ENCODE measurements at places on chromosomes 6 and 20.
A peak's percentile ranks its signal among the peaks of the same experiment; 100 is the strongest.

- peak; percentile 21 for DNase-seq
Measured at GRCh38 chr20:51326201-51326819, 216.2 kb downstream of the NFATC2 start.

- DNase-seq: no peak
Measured at GRCh38 chr6:39269961-39270360, 40.7 kb upstream of the KCNK5 start.

- no peak for DNase-seq
Measured at GRCh38 chr6:8166156-8166555, 63.8 kb upstream of the EEF1E1 start.

- no peak for DNase-seq
Measured at GRCh38 chr20:63017076-63017825, 10.5 kb upstream of the BHLHE23 start.

DNA sequence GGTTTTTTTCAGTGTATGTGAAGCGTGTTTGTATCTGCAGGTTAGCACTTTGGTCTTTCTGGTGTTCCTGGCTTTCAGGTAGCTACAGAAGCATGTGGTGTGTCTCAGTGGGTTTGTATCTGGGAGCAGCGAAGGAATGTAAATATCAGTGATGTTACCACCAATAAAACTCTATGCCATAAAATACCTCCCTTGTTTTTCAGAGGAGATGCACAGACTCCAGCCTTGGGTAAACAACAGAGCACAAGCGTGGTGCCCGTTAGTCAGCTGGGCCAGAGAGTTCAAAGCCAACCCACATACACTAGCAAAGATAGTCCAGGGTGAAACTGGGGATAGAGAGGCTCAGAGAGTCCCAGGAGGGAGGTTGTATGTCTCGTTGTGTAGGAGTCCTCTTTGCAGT lies 393.8 kb downstream of the SMOC2 start:
- no peak for DNase-seq

- DNase-seq: no peak
Measured at GRCh38 chr6:3283641-3284435, 25.1 kb downstream of the PSMG4 start.

DNA sequence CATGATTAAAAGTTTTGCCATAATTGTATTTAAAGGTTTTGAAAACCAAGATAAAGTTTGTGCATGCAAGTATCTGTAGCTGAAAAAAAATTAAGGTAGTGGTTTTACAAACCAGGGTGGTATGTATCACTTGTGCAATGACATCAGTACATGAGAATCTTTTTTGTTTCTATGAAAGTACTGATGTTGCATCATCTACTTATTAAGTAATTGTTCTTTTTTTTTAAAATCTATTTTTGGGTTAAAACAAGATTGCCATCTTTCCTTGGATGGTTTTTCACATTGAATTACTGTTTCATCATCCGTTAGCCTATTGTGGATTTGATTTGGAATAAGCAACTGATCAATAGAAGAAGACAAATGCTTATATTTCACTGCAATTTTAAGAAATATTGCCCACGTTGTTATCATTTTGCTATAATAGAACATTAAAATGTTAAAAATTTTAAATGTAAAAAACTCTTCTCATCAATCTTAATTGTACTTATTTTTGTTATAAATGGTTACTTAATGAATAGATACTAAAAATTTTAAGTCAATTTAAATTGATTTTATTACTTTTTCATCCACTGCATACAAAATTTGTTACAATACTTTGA lies 39.8 kb upstream of the TAGAP start:
- DNase-seq: no peak

- DNase-seq: no peak
Measured at GRCh38 chr20:36407199-36407733, 101.1 kb downstream of the DLGAP4 start.

DNA sequence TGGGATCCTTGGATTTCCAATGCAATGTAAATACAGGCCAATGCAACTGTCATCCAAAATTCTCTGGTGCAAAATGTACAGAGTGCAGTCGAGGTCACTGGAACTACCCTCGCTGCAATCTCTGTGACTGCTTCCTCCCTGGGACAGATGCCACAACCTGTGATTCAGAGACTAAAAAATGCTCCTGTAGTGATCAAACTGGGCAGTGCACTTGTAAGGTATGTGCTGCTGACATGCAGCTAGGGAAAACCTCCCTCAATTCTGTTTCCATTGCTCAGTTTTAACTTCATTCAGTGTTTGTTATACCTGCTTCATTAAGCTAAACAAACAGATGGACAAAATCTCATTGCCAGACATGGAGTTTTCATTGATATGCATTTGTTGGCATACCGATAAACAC lies 397.1 kb downstream of the ARHGAP18 start:
- DNase-seq: no peak

- no peak for DNase-seq
Measured at GRCh38 chr20:32440758-32441078, 82.6 kb downstream of the ASXL1 start.

GRCh38 chr20:13229538-13229937 lies 8.5 kb downstream of the ISM1 start:
- no peak for DNase-seq

- DNase-seq: no peak
Measured at GRCh38 chr6:124203101-124203811, 399.6 kb downstream of the NKAIN2 start.

DNA sequence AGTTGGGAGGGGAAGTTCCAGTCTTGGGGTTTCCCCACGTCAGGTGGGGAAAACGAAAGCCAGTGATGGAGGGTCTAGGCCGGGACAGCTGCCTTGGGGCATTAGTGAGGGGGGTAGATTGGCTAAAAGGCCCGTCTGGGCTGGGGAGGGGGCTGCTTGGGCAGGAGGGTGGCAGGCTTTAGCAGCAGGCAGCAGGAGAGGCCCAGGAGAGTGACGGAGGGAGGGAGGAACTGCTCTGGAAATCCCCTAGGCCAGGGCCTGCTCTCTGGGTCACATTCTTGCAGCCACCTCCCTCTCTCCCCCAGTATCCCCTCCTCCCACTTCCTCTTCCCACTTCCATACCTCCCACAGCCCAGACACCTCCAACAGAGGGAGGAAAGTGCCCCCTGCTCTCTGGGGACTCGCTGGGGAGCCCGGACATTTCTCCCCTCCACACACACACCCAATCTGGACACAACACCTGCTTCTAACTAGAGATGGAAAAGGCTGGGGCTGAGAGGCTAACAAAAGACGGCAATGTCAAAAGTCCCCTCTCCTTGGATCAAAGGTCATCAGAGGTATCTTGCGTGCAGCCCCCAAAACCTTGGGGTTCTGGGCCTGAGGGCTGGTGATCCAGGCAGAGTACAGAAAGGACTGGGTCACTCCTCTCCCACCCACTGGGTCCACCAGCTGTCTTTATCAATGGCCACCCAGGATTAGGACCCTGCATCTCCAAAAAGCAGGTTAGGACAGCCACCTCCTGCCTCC lies 1.8 kb downstream of the NFKBIE start:
- DNase-seq: no peak

DNA sequence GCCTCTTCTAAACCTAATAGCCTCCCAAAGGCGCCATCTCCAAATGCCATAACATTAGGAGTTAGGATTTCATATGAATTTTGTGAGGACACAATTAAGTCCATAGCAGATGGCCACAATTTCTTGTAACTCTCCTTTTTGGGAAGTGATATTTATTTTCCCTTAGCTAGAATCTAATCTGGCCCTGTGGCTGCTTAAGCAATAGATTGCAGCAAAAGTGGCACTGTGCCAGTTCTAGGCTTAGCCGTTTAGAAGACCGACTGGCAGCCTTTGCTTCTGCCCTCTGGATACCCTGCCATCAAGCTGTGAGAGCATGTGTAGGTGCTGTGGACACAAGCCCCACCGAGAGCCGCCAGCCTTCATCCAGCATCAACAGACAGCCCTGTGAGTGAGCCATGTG lies 15.9 kb upstream of the ADGB start:
- no peak for DNase-seq

GRCh38 chr6:101118136-101118396 lies 236.9 kb upstream of the ASCC3 start:
- no peak for DNase-seq

- DNase-seq: no peak
Measured at GRCh38 chr6:13400772-13401171, 72.4 kb upstream of the TBC1D7 start.
